Activated naive CD4-positive, alpha-beta T cell treated with anti-CD3 and anti-CD28 coated beads, Interleukin-2, amount 50 U/mL, for 72 hours (primary cell): ENCODE measurements at places on chromosomes 5 and 9.
A peak's percentile ranks its signal among the peaks of the same experiment; 100 is the strongest.

GRCh38 chr9:13970018-13970417 is 343.9 kb downstream of the NFIB start:
- no peak for DNase-seq

DNA sequence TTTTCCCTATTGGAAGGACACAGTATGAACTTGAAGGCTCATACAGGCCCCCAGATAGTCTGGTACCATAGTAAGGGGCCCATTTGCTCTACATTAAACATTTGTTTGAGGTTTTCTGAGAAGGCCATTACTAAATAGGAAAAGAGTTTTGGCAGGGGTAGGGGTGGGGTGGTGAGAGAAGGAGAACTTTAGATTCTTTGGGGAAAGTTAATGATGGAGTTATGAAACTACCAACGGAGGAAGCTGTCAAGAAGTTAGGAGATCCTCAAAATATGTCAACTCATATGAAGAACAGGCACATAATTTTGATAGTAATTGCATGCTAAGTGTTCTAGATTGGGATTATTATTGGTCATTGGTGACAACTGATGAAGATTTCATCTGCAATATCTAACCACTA is 114.7 kb downstream of the TAF11L14 start:
- no peak for DNase-seq

GRCh38 chr5:129098488-129099183 is 4.1 kb downstream of the ISOC1 start:
- DNase-seq, result no peak

DNA sequence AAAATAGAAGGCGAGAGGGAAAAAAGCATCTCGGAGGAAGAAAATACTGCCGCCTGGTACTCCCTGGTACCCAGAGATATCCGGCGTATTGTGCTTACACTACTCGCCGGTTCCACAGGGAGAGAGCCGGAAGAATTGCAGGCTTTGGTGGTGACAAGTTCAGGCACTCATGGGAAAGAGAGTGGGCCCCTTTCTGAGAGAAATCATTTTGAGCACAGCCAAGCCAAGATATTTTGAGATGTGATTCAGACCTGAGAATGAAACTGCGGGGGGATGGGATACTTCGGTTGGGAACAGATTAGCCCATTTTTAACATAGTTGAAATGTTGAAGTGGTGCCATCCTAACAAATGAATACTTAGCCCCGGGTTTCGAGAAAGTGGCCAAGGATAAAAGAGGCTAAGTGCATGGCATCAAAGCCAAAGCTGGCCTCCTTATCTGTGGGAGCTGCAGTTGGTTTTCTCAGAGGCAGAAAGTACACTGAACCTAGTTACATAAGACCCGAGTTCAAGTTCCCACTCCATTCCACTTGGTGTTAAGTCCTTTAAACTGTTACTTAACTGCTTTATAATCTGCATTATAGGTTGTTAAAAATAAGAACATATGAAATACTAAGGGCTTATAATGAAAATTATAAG is 62.7 kb downstream of the SLC1A3 start:
- no peak for DNase-seq

DNA sequence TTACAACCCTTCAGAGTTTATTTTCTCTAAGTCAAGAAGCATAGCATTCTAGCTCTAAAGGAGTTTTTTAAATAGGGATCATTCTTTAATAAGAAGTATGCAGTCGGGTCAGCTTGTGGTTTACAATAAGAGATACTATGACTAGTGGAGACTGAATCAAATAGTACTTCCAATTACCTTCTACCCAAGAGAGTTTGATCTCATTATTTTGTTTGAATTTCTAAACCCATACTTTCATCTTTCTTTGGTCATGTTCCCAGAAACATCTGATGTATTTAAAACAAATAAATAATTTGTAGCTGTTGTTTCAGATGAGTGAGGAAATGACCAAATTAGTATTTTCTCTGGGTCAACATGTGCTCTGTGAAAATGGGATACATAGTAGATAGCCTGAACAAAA is 160.2 kb upstream of the CDH6 start:
- no peak for DNase-seq

DNA sequence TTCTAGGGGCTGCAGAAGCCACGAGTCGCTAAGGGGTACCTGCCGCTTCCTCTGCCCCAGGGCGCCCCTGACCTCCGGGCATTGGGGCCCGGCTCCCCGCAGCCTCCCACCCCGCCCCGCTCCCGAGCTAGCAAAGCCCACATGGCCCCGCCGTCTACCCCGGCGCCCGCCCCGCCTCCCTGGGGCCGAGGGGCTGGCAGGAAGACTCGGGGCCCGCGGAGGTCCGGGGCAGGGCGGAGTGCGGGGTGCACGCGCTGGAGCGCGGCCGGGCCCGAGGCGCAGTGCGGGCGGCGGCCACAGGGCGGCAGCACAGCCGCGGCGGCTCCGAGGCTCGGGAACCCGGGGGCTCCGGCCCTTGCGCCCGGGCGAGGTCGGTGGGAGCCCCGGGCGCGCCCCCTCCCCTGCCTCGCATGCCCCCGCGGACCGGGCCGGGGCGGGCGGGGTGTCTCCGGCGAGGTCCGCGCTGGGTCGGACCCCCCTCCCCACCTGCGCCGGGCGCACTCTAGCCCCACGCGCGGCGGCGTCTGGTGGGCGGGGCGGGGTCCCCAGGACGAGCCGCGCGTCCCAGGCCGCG is 6.7 kb downstream of the NRARP start:
- peak; percentile 82 for DNase-seq

GRCh38 chr9:126490871-126491567 is 122.7 kb upstream of the LMX1B start:
- DNase-seq, result no peak
